ENCODE measurements at places on chromosomes 16 and 17.

- DNase-seq, result no peak
Measured at GRCh38 chr16:49013727-49014080, 267.9 kb downstream of the CBLN1 start.

DNA sequence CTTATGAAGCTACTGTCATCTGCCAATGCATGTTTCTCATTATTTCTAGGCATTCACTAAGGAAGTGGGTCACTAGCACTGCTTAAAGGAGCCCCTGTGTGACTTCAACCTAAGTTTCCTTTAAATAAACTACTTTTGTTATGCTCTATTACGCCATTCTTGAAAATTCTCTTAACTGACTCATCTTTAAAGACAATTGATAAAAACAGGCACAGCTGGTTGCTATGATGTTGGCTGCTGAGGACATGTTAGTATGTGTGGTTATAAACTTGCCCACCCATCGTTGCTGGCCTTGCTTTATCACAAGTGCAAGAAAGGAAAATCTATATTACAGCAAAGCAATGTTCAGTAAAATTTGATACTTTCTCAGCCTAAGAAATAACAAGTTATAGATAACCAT is 75.8 kb upstream of the CNTNAP4 start:
- no peak for DNase-seq

DNA sequence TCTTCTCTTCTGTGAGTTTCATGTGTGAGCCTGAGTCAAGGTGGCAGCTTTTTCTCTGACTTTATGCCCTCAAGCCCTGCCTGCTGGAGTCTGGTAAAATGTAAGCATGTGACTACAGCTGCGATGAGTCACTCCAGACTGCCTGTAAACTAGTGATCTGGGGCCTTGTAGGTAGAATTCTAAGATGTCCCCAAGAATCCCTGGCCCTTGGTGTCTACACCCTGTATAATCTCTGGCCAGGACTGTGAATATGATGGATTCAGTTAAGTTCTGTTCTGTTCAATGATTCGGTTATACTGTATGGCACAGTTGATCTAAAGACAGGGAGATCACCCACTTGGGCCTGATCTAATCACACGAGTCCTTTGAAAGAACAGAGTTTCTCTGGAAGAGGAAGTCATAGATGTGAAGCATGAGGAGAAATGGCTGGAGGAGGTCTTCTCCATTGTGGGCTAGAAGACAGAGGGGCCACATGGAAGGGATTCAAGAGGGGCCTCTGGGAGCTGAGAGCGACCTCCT is 29.8 kb downstream of the PRSS54 start:
- no peak for DNase-seq

GRCh38 chr16:86199871-86200695 is 301.1 kb downstream of the IRF8 start:
- DNase-seq, result no peak

- DNase-seq, result no peak
Measured at GRCh38 chr17:62178579-62178978, 113.5 kb upstream of the MED13 start.

GRCh38 chr17:45814622-45815606 is 29.8 kb upstream of the SPPL2C start:
- no peak for DNase-seq

DNA sequence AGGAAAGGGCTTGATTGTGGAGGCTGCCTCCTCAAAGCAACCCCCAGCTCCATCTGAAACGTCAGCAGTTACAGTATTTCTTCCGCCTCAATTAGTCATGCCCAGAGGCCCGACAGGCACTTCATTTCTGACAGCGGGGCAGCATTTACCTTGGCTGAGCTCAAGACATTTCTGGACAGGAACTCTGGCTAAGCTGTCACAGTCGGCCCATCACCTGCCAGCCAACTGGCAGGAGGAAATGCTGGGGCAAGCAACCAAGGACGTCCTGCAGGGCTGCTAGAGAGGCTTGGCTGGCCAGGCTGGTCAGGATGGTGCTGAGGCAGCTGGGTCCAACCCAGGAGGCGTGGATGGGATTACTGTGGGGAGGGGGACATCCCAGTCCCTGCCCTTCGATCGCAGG is 27.8 kb downstream of the PLXDC1 start:
- no peak for DNase-seq

DNA sequence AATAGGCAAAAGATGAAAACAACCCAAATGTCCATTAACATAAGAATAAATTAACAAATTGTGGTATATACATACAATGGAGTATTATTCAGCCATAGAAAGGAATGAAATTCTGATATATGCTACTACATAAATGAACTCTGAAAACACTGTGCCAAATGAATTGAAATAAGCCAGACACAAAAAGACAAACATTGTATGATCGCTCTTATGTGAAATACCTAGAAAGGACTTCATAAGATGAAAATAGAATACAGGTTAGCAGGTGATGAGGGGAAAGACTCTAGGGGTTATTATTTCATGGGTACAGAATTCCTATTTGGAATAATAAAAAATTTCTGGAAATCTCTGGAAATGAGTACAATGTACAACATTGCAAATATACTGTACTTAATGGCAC is 80.2 kb downstream of the BRIP1 start:
- DNase-seq, result no peak

DNA sequence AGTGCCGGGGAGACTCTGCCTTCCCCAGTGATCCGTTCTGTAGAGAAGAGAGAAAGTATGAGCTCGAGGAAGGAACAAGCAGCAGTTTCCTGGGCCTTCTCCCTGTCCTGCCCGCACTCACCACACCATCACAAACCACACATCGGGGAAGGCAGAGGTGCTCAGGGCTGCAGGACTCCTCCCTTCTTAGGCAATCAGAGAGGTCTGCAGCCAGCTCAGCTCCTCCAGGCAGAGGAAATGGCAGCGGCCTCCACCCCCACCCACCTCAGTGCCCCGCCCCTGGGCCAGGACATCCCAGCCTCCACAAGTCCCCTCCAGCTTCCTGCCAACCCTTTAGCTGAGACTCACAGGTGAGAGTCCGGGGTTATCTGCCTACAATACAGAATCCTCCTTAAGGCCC is 2.0 kb downstream of the ZNF319 start:
- DNase-seq, result no peak

GRCh38 chr17:59853168-59853918 is 39.4 kb downstream of the TUBD1 start:
- peak; percentile 61 for DNase-seq

GRCh38 chr17:4807605-4808377 is 839 bp downstream of the PLD2 start:
- DNase-seq, result no peak

Measured in HuH-7 (cell line).